ENCODE measurements at places on chromosomes 12 and 14. TPM values are rescaled to one million over a fixed set of nuclear protein-coding genes. Genes with fewer than 3 reads are reported as not detected.

DNA sequence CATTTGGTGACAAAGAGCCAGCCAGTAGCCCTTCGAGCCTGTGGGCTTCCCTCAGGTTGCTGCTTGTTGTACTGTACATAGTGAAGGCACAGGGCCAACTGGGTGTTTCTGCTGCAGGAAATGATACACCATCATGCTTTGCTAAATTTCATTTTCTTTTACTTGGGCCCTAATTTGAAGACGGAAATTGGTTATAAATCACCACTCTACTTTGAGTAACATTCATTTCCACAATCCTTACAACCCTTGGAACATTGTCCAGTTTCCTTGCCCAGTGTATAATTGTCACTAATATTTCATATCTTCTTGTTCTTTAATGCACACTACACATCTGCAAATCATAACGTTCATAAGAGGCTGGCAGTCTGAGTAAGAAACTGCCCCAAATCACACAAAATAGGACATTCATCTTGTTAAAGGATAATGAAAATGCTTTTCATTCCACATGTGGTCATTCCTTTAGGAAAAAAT lies 30.2 kb downstream of the MSRB3 start:
- H3K36me3 ChIP-seq: no peaks in the 10 kb centered on the region
- H3K27me3 ChIP-seq: peaks cover 24% of the 10 kb centered on the region
- DNase-seq: no peak
- no peak overlapping the region for H3K27ac ChIP-seq

DNA sequence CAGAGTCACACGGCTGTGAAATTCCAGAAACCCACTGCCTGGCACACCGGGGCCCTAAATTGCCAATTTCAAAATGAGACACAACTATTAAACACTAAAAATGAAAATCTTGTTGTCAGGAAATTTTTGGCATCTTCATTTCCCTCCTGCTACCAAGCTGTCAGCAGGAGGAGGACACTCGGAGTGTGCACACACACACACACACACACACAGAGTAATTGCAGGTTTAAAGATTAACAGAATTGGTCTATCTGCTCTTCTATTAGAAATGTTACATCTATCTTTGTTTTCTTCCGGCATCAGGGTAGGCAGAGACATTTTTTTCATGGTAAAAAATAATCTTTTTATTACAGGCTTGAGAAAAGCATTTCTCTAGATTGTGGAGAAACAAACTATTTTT lies 314.2 kb downstream of the EGLN3 start:
- no peak overlapping the region for H3K4me3 ChIP-seq
- no peak for DNase-seq
- H3K4me1 ChIP-seq: no peaks in the 10 kb centered on the region

DNA sequence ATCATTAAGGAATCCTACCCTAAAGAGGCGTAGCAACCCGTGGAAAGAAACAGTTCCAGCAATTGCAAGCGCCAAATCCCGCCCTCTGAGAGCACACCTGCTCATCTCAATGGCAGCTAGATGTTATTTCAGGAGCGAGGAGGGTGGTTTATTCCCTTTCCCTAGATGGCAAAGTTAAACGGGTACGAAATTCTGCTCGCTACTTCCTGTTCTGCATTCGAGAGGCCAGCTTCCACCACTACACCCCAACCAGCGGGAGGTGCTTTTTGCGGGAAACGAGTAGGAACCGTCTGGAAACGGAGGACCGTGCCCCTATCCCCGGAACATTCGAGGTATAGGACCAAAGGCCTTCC lies 536 bp downstream of the VPS29 start:
- DNase-seq: no peak
- H3K4me1 ChIP-seq: peaks cover 37% of the 10 kb centered on the region
- peaks cover 24% of the 10 kb centered on the region for H3K36me3 ChIP-seq
- H3K4me3 ChIP-seq: peak overlapping the region; percentile 99
- peak overlapping the region; percentile 98 for H3K27ac ChIP-seq

GRCh38 chr12:121400332-121401139 lies 618 bp downstream of the RNF34 start:
- peaks cover 29% of the 10 kb centered on the region for H3K36me3 ChIP-seq
- peak overlapping the region; percentile 95 for H3K27ac ChIP-seq
- H3K27me3 ChIP-seq: no peaks in the 10 kb centered on the region

DNA sequence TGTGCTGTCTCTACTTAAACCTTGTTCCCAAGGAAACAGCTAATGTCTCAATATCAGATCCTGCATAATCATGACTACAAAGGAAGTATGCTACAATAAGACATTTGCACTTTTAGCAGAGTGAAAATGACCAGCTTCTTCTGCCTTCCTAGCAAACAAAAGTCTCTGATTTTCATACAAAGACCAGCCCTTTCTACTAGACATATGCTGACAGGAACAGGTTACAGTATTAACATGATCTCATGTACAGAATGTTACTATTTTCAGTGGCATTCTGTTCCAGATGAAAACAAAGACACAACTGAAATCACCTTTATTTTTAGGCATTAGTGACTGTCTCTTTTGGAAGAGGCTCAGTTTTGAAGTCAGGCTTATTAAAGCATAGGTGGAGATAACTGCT lies 228.6 kb downstream of the MED13L start:
- H3K27ac ChIP-seq: no peak overlapping the region
- DNase-seq: no peak
- no peak overlapping the region for H3K4me3 ChIP-seq
- no peaks in the 10 kb centered on the region for H3K36me3 ChIP-seq

GRCh38 chr14:36315159-36315853 lies 5.1 kb downstream of the MBIP start:
- H3K36me3 ChIP-seq: peaks cover 23% of the 10 kb centered on the region
- peak; percentile 41 for DNase-seq
- peaks cover 27% of the 10 kb centered on the region for H3K4me1 ChIP-seq
- no peak overlapping the region for H3K27ac ChIP-seq
- no peaks in the 10 kb centered on the region for H3K27me3 ChIP-seq
- H3K4me3 ChIP-seq: no peak overlapping the region

DNA sequence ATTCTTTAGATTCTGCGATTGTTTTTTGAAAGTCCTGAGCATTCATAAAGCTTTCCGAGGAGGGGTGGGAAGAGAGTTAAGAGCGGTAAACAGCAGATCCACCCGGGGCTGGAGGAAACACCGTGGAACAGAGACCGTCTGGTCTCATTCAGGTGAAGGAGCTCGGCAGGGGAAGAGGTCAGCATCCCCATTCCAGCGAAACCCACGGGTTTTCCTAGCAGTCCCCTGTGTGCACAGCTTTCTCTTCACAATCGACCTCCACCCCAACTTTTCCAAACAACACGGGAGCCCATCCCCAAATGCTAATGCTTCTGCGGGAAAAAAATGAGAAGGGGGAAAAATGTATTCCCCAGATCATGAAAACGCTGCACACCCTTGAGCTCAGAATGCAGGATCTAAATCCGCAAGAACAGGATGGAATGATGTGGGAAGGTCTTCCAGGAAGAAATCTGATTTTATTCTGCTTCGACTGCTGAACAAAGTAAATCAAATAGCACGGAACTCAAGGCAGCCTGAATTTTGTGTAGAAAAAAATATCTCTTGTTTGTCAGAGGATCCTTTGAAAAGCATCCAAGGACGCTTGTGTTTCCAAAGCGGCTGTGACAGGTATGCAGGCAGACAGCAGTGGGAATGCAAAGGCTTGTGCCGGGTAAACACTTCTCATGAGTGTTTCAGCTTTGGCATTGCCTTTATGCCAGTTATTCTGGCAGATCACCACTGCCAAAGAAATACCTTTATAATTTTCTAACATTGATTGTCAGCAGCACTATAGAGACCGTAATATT lies 128.8 kb downstream of the NDUFA12 start:
- H3K27me3 ChIP-seq: peaks cover 63% of the 10 kb centered on the region
- H3K36me3 ChIP-seq: no peaks in the 10 kb centered on the region
- DNase-seq: no peak
- H3K4me3 ChIP-seq: no peak overlapping the region
- H3K27ac ChIP-seq: no peak overlapping the region

DNA sequence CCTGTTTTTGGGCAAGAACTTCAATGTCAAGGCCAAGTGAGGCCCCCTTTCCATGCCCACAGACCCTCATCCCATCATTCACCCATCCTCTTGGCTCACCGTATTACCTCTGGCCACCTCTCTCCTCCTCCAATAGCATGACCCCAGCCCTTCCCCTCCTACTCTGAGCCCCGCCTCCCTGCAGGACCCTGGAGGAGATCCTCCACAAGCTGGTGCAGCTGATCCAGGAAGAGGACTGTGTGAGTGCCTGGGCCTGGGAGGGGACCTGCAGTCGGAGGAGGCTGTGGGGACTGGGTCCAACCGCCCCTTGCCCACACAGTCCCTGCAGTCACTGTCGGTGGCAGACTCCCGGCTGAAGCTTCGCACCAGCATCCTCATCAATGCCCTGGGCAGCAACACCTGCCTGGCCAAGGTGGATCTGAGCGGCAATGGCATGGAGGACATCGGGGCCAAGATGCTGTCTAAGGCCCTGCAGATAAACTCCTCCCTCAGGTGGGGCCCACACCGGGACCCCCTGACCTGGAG lies 7.2 kb downstream of the CARMIL3 start:
- no peaks in the 10 kb centered on the region for H3K4me1 ChIP-seq
- H3K36me3 ChIP-seq: no peaks in the 10 kb centered on the region
- DNase-seq: no peak
- peaks cover 6% of the 10 kb centered on the region for H3K27me3 ChIP-seq
- no peak overlapping the region for H3K27ac ChIP-seq

DNA sequence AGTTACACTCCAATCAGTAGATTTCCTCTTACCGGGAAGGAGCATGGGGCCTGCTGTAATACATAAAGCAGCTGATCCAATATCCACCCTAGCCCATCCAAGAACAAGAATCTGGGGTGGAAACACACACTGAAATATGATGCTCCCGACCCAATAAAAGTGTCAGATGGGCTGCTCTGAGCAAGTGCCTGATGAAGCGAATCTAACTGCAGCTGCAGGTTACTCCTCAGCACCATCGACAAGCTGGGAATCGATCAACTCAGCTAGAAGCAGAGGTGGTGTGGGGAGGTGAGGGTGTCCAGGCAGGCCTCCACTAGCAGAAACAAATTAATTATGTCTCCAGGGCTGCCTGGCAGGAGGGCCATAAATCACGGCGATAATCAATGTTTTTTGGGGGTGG lies 64.0 kb upstream of the WSCD2 start:
- H3K4me1 ChIP-seq: no peaks in the 10 kb centered on the region
- no peak for DNase-seq
- no peak overlapping the region for H3K4me3 ChIP-seq
- peaks cover 10% of the 10 kb centered on the region for H3K27me3 ChIP-seq

- H3K36me3 ChIP-seq: peaks cover 34% of the 10 kb centered on the region
- H3K27ac ChIP-seq: no peak overlapping the region
- no peak overlapping the region for H3K4me3 ChIP-seq
- no peak for DNase-seq
- no peaks in the 10 kb centered on the region for H3K4me1 ChIP-seq
These were observed 37.6 kb downstream of the FAM177A1 start for GRCh38 chr14:35083530-35084150.

- peaks cover 3% of the 10 kb centered on the region for H3K27me3 ChIP-seq
- no peaks in the 10 kb centered on the region for H3K36me3 ChIP-seq
- no peaks in the 10 kb centered on the region for H3K4me1 ChIP-seq
- no peak overlapping the region for H3K27ac ChIP-seq
- DNase-seq: no peak
- H3K4me3 ChIP-seq: no peak overlapping the region
These were observed 389.8 kb downstream of the NUAK1 start for GRCh38 chr12:105748806-105749600.

- DNase-seq: no peak
- no peaks in the 10 kb centered on the region for H3K36me3 ChIP-seq
- H3K27me3 ChIP-seq: peaks cover 3% of the 10 kb centered on the region
- no peak overlapping the region for H3K4me3 ChIP-seq
These were observed 366.1 kb upstream of the TMPO start for GRCh38 chr12:98149270-98149669.

GRCh38 chr14:90512329-90512991 lies 115.6 kb downstream of the CALM1 start:
- H3K4me1 ChIP-seq: no peaks in the 10 kb centered on the region
- DNase-seq: no peak
- H3K27ac ChIP-seq: no peak overlapping the region
- no peak overlapping the region for H3K4me3 ChIP-seq
- no peaks in the 10 kb centered on the region for H3K36me3 ChIP-seq

GRCh38 chr12:111756681-111757080 lies 10.1 kb upstream of the ALDH2 start:
- no peaks in the 10 kb centered on the region for H3K36me3 ChIP-seq
- no peak overlapping the region for H3K27ac ChIP-seq
- no peak for DNase-seq
- H3K27me3 ChIP-seq: peaks cover 2% of the 10 kb centered on the region
- no peak overlapping the region for H3K4me3 ChIP-seq
- peaks cover 29% of the 10 kb centered on the region for H3K4me1 ChIP-seq

DNA sequence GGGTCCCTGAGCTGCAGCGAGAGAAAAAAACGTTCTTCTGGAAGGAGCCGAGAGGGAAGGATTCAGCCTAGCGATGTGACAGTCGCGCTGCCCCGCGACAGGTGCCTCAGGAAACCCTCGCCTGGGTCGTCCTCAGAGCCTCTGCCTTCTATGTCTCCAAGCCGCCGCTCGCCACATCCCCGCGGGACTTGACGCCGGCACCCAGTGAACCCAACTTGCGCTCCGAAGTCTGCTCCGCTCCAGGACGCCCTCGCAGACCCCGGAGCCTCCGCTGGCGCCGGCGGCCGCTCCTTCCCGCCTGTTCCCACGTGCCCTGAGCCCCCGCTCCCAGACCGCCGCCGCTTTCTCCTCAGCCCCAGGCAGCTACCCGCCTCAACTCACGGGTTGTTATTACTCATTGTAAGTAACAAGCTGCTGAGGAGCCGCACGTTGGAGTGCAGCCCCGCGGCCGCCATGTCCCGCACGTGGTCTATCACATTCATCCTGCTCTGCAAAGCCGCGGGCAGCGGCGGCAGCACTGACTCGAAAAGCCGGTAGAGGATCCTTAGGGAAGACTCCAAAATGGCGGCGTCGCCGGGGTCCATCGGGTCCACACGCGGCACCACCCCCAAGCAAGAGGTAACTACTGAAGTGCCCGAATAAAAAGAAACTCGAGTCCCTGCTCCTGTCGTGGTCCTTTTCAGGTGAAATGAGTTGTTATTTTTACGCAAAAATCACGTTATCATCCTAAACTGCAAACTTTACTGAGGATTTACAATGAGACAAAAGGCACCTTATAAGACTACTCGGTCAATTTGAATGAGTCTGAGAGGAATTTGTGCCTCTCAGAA lies at the start of gene ANAPC7:
Gene ANAPC7, minus strand, starts transcription at position 563 of the 830 bp plus-strand sequence. Its CDS starts 81 bp downstream, at position 482.
- DNase-seq: peak; percentile 90
- H3K27me3 ChIP-seq: no peaks in the 10 kb centered on the region
- peak within 1 kb of the TSS; percentile 99 for H3K27ac ChIP-seq
- peak within 1 kb of the TSS; percentile 100 for H3K4me3 ChIP-seq
- peaks cover 26% of the 10 kb centered on the region for H3K4me1 ChIP-seq

- no peak for DNase-seq
- H3K36me3 ChIP-seq: no peaks in the 10 kb centered on the region
- H3K27ac ChIP-seq: no peak overlapping the region
- no peak overlapping the region for H3K4me3 ChIP-seq
- H3K4me1 ChIP-seq: no peaks in the 10 kb centered on the region
These were observed 319.8 kb downstream of the ALG10 start for GRCh38 chr12:34342048-34342447.

The PRB2 gene
- total RNA-seq: not detected

The IFI27 gene
- 325 TPM for total RNA-seq

The RDH16 gene
- 0.35 TPM for total RNA-seq

The SLC7A8 gene
- 0.54 TPM for total RNA-seq

The PUS1 gene
- 64.2 TPM for total RNA-seq

The TAS2R7 gene
- not detected for total RNA-seq

The ACIN1 gene
- 204 TPM for total RNA-seq
